ENCODE measurements at places on chromosomes 7 and 10.

DNA sequence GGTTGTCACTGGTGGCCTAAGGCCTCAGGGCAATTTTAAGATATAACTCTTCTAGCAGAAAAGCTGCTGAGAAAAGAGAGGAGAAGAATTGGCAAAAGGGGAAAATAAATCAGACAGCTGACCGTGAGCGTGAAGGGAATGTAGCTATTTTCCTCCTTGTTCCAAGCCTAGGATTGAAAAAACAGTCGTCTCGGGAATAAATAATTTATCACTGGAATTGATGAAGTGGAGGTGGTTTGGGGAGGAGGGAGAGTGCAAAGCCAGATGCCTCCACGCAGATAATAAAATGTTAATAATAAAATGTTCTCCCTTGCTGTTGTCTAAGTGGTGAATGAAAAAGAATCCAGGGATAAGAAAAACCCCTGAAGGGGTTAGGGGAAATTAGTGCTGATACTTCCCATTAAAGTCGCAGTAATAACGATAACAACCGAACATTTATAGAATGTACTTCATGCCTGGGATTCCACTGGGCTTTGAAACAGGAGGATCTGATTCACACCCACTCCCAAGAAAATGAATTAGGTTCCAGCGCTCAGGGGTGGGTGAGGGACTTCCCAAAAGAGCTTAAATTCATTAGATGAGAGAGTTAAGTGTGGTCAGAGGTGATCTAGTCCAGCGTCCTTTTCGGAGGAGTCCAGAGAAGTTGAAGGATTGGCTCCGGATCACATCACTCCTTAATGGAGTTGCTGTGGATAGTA lies 27.3 kb downstream of the BAMBI start:
- no peak for DNase-seq

DNA sequence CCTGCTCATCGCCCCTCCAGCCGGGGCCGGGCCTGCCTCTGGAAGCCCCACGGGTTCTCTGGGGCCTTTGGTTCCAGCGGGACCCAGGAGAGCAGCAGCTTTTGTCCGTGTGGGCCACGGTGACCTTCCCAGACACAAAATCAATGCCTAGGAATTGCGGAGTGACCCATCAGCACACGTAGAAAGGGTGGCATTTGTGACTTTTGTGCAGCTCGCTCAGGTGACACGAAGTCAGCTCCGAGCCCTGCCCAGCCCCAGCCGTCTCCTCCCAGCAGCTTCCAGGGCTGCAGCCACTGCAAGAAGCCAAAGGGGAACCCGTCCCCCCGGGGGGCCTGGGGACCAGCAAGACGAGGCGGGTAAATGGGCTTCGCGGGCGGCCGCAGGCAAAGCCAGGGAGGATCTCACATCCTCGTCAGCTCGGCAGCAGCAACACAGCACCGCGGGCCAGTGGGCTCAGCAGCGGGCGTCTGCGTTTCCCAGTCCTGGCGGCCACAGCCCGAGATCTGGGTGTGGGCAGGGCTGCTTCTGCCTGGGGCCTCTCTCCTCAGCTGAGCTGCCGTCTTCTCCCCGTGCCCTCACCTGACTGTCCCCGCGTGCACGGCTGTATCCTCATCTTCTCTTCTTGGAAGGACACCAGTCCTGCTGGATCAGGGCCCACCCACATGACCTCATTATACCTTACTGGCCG lies 88.5 kb downstream of the PAXIP1 start:
- no peak for DNase-seq

DNA sequence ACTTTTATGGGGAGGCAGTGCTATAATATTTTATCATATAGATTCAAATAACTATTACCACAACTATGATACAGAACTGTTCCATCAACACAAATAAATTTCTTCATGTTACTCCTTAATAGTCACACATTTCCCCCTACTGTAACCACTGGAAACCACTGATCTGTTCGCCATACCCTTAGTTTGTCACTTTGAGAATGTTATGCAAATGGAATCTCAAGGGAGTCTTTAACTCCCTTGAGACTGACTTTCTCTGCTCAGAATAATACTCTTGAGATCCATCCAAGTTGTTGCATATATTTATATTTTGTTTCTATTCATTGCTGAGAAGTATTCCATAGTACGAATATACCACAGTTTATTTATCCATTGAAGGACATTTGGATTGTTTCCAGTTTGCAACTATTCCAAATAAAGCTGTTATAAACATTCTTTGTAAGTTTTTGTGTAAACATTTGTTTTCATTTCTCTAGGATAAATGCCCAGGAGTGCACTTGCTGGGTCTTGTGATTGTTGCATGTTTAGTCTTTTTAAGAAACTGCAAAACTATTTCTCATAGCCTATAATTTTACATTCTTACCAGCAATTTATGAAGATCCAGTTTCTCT lies 19.7 kb upstream of the PON2 start:
- no peak for DNase-seq

- DNase-seq, result peak; percentile 70
Measured at GRCh38 chr10:3776796-3777571, 8.0 kb downstream of the KLF6 start.

- DNase-seq, result peak; percentile 27
Measured at GRCh38 chr7:22677680-22678079, 49.3 kb upstream of the IL6 start.

GRCh38 chr10:36736311-36736710 lies 389.1 kb upstream of the ANKRD30A start:
- DNase-seq, result no peak

DNA sequence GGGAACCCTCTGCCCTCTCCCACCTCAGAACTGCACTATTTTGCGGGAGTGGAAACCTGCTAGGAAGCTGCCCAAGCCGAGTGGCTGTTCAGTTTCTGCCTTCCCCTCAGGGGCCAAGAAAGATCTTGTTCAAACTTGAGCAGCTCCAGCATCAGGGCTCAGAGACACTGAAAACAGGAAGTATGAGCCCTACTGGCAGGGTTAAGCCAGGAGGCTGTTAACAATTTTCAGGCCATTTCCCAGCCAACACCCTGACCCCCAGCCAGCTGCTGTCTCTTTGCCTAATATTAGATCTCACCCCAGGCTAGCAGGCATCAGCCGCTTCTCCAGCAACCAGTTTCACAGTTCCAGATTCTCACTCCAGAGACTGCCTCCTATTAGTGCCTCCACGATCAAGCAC lies 9.2 kb downstream of the PLAU start:
- no peak for DNase-seq

DNA sequence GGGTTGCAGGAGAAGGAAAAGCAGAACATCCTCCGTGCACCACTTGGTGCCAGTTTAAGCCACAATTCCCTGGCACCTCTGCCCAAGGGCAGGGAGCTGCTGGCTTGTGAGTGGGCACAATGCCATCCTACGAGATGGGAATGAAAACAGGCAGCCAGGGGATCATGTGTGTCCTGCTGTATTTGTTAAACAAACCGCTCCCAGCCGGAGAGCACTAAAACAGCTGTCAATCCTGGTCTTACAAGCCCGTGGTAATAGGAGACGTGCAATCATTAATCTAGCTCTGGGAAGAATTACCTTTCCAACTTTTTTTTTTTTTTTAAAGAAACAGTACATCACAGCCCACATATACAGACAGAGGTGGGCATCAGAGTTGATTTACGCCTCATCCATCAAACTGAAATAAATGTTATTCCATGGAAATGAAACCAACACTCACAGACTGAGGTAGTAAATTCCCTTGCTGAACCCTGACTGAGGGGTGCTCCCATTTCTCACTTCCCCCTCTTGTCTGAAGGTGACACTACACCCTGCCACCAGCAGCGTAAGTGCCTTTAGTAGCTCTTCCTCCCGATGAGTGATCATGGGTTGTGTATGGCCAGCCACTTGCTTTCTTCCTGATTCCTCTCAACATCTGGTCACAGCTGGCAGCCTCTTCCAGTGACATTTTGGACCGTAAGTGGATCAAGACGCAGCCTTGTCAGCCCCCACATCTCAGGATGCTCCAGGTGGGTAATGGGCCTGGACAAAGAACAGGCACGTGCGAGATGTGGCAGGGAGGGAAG lies 143.8 kb downstream of the TEX36 start:
- no peak for DNase-seq

DNA sequence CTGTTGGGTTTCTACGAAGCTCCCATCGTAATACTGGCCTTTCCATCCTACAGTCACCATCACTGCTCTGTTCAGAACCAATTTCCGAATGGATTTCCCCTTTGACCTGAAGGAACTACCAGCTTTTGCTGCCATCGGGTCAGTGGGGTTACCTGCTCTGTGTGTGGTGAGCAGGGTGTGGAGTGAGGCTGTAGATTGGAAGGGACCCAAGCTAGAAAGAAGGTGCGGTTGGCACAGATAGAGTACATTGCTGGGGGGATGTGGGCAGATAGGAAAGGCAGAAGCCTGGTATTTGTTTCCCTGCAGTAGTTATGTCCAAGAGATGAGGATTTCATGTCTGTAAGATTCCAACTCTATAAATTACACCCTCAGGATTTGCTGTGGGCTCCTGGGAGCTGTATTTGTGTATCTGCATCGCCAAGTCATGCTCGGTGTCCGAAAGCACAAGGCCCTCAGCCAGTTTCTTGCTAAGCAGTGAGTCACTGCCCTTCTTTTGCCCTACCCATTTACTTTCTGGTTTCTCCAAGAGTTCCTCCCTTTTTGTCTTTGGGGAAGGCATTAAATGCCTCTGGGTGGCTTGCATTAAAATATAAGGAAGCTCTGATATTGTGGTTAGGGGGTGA lies 15.4 kb downstream of the CLCN1 start:
- no peak for DNase-seq

DNA sequence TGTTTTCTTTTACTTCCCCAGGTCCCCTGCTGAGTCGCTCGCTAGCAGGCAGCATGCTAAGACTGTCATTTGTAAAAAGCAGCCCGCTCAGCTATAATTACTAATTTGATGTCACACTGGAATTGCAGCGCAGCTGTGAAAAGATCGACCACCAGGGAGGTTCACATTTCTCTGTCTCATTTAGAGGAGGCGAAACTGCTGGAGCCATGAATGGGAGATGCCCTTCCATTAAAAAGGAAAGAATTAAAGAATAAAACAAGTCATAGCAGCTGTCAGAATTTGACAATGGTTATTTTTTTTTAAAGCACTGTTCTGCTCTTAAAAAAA lies 153.5 kb downstream of the PIP4K2A start:
- DNase-seq, result no peak

DNA sequence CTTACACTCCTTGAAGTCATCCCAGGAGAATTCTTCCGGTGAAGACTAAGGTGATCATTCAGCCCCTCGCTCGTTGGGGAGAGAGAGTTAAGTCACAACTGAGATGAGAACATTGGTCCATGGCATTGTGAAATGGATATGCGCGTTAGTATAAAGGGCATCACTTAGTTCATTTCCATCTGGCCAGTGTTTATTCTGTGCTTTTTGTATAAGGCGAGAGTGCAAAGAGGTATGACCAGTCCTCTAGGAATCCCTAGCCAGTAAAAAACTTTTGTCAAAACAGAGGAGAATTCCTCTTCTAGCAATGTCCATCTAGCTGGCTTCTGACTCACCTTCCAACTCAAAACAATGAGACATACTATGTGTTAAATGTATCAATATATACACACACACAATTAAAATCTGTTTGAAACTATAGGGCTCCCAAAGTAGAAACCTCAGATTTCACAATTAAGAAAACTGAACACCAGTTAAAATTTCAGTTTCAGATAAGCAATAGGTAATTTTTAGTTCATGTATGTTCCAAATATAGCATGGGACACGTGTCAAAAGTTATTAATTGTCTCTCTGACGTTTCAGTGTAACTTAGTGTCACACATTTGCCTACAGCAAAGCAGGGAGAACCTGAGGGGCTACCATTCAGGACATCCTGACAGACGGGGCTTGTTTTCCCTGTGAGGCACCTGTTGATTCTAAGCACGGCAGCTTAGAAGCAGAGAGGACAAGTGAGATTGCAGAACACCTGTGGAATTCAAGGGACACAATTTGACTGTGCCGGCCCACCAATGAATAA lies 158.9 kb downstream of the KLF6 start:
- no peak for DNase-seq

GRCh38 chr10:106577266-106577665 lies 587.2 kb downstream of the SORCS1 start:
- no peak for DNase-seq

- peak; percentile 8 for DNase-seq
Measured at GRCh38 chr10:86888585-86889381, 68.6 kb downstream of the MMRN2 start.

DNA sequence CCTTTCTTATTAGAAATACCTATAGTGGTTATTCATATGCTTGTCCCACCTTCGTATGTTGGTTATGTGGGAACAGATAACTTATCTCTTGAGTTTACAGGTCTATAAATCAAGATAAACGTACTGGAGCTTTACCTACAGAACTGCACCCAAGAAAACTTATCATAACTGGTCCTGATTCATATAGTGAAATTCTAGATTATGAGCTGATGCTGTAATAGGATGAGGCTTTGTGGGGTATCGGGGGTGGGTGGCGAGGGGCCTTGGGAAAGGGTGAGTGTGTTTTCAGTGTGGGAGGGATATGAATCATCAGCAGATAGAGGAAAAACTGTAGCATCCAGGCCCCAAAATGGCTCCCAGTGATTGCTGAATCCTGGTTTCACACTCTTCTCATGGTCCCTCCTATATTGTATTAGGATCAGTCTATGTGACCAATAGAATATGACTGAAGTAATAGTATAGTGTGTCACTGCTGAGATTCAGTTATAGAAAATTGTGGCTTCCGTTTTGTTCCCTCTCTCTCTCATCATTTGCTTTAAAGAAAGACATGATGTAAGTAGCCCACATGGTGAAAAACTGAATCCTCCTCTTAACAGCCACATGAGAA lies 706.8 kb upstream of the LRRTM3 start:
- DNase-seq, result no peak

DNA sequence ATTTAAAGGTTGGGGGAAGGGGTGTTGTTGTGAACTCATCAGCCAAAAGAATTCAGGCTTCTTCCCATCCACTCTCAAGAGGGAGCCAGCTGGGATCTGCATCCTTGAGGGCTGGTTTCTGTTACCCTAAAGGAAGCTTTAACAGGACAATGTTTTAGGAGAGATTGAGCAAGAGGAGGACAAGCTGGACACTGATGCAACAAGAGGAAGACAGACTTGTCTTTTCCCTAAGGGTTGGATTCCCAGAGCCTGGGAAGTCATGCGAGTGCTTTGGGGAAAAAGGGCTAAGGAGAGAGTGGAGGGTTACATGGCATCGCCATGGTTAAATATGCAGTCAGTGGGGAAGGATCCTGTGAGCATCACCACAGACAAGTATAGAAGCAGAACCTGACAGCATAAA lies 47.6 kb upstream of the PDE1C start:
- no peak for DNase-seq

DNA sequence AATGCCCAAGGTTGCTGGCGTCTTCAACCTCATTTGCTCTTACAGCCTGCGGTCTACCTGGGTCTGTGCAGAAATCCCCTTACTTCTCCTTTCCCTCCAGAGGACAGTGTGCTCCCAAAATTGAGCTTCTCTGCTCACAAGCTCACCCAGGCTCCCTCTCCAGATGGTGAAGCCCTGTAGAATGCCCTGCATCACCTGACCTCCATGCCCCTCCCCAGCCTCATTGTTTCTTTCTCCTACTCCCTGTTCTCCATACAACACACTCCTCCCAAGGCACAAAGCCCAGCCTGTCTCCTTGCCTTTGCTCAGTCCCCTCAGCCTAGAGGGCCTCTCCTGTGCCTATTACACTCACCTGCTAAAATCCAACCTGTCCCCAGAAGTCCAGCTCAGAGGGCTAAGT lies 3.5 kb downstream of the CRHR2 start:
- DNase-seq, result no peak
